Hematopoietic multipotent progenitor cell treated with erythropoietin and hydrocortisone succinate and interleukin-3 and kit ligand, for 6 days (in vitro differentiated cells): ENCODE measurements at places on chromosomes 5 and 9.

DNA sequence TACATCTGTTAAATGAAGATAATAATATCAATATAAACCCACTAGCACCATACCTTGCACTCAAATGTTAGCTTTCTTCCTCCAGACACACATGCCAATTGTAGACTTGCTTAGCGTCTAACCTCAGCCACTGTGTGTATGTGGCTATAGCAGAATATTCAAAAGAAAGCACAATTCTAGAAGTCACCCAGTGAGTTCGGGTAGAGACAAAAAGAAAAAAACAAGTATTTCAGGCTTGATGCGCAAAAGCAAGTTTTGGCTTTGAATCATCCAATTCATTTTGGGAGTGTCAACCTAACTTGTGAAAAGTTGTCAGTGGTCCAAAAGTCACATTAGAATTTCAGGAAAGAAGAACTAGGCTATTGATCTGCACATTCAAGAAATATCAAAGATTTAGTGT, 167.4 kb downstream of the PRELID2 start:
- no peak for DNase-seq

DNA sequence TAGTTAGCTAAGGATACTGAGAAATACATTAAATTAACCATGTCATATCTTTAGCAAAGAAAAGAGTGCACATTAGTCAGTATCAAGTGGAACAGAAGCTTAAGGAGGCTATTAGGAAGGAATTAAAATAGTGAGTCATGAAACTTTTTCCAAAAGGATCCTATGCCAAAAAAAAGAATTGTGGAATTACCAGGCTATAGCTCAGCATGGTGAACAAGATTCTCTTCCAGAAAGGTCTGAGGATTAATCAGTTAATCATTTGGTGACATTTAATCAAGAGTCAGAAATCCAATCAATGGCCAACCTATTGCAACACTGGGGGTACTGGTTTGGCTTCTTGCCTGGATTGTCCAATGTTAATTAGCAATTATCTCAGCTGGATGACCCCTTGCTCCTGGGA, 244.5 kb upstream of the NMUR2 start:
- DNase-seq = no peak

GRCh38 chr9:27355166-27355565, 58.2 kb upstream of the EQTN start:
- no peak for DNase-seq

DNA sequence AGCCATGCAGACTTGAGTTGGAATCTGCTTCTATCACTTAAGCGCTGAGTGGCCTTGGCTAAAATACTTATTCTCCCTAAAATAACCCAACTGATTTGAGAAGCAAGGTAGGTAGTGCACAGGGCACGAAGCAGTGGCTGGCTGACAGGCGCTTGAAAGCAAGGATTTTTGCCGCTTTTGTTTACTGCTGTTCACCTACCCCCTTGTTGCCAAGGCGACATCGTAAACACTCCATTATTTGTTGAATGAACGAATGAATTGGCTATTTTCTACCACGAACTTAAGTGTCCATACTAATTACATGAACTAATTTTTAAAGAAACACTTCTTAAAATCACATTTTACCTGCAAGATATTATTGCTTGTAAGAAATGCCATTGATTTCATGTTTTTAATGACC, 98.0 kb downstream of the ANKH start:
- DNase-seq = no peak

- no peak for DNase-seq
Measured at GRCh38 chr9:8724284-8725018, 924.9 kb upstream of the DMAC1 start.

DNA sequence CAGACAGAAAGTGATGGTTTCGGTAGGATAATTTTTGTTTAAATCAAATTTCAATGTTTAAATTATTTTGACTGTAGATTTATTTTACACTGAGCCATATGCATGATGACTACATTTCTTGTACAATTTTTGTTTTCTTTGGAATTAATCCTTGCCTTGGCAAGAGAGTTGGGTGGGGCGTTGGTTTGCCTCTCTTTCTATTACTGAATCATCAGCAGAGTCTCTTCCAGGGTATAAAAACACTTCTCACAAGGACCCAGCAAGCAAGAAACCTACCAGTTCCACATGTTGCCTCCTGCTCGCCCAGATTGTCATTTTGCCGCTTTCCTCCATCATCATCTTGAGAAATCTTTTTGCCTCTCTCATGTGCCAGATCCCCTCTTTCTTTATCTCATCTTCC, 455.0 kb upstream of the DMAC1 start:
- no peak for DNase-seq
